Esophagus squamous epithelium (tissue), 5 donors: ENCODE measurements at places on chromosomes 12 and 14. TPM values are rescaled to one million over a fixed set of nuclear protein-coding genes. Genes with fewer than 3 reads are reported as not detected.

- peak overlapping the region; percentile 78 for H3K27ac ChIP-seq
- no peak for DNase-seq
- H3K36me3 ChIP-seq = no peaks in the 10 kb centered on the region
Measured at GRCh38 chr14:95183532-95184412, 26.4 kb upstream of the DICER1 start.

- no peaks in the 10 kb centered on the region for H3K4me1 ChIP-seq
- no peaks in the 10 kb centered on the region for H3K27me3 ChIP-seq
- H3K27ac ChIP-seq = no peak overlapping the region
- H3K4me3 ChIP-seq = no peak overlapping the region
- no peak for DNase-seq
Measured at GRCh38 chr12:7144414-7145120, 14.4 kb downstream of the CLSTN3 start.

- no peaks in the 10 kb centered on the region for H3K27me3 ChIP-seq
- H3K27ac ChIP-seq = no peak overlapping the region
- H3K4me3 ChIP-seq = no peak overlapping the region
Measured at GRCh38 chr12:47383942-47384341, 304.2 kb upstream of the AMIGO2 start.

GRCh38 chr12:52493172-52493571 is at the start of gene KRT6A:
Gene KRT6A (minus strand): TSS chr12:52493257. CDS start chr12:52493188, 69 bp downstream.
- H3K27me3 ChIP-seq = no peaks in the 10 kb centered on the region
- H3K36me3 ChIP-seq = no peaks in the 10 kb centered on the region
- H3K27ac ChIP-seq = peak within 1 kb of the TSS; percentile 80
- H3K4me1 ChIP-seq = peaks cover 30% of the 10 kb centered on the region
- peak within 1 kb of the TSS; percentile 61 for H3K4me3 ChIP-seq

- no peak overlapping the region for H3K4me3 ChIP-seq
- DNase-seq = no peak
- no peaks in the 10 kb centered on the region for H3K4me1 ChIP-seq
- H3K27ac ChIP-seq = no peak overlapping the region
Measured at GRCh38 chr12:51152953-51153352, 20.0 kb downstream of the TFCP2 start.

GRCh38 chr14:60974090-60974651 is 6.7 kb downstream of the TRMT5 start:
- H3K4me3 ChIP-seq = no peak overlapping the region
- DNase-seq = no peak
- H3K27ac ChIP-seq = no peak overlapping the region
- H3K36me3 ChIP-seq = no peaks in the 10 kb centered on the region
- no peaks in the 10 kb centered on the region for H3K4me1 ChIP-seq
- no peaks in the 10 kb centered on the region for H3K27me3 ChIP-seq

DNA sequence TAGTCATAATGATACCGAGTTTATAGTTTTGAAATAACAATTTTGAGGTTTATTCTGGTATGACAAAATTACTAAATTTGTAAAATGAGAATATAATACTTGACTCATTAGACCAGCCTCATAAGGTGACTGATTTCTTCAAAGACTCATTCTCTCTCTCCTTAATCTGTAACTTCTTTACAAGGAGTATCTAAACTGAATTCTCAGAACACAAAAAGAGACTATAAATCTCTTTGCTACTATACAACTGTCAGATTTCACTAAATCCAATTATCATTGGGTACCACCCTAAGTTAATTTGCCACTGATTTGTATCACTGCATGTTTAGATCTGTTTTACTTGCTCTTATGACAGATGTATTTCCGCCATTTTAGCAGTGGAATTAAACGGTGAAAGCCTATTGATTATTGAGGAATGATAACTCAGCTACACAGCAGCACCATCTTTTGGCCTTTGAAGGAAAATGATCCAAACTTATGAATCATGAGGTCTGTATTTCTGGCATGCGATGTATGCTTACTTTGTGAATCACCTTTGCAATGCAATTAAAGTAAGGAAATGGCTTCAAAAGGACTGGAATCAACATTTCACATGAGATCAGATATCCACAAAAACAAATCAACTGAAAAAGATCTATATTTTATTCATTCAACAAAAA is 161.2 kb downstream of the RERGL start:
- H3K4me1 ChIP-seq = no peaks in the 10 kb centered on the region
- H3K27me3 ChIP-seq = no peaks in the 10 kb centered on the region
- no peak for DNase-seq
- H3K36me3 ChIP-seq = no peaks in the 10 kb centered on the region
- no peak overlapping the region for H3K4me3 ChIP-seq

GRCh38 chr12:113157218-113157859 is 7.8 kb downstream of the CFAP73 start:
- DNase-seq = no peak
- no peaks in the 10 kb centered on the region for H3K27me3 ChIP-seq
- H3K27ac ChIP-seq = no peak overlapping the region

GRCh38 chr12:47982311-47982710 is 18.9 kb downstream of the TMEM106C start:
- no peaks in the 10 kb centered on the region for H3K4me1 ChIP-seq
- DNase-seq = no peak
- no peaks in the 10 kb centered on the region for H3K36me3 ChIP-seq
- H3K27me3 ChIP-seq = peaks cover 35% of the 10 kb centered on the region

- H3K4me1 ChIP-seq = peaks cover 6% of the 10 kb centered on the region
- no peak overlapping the region for H3K4me3 ChIP-seq
- no peaks in the 10 kb centered on the region for H3K36me3 ChIP-seq
- DNase-seq = no peak
- no peak overlapping the region for H3K27ac ChIP-seq
Measured at GRCh38 chr14:89507521-89507920, 90.5 kb upstream of the FOXN3 start.

DNA sequence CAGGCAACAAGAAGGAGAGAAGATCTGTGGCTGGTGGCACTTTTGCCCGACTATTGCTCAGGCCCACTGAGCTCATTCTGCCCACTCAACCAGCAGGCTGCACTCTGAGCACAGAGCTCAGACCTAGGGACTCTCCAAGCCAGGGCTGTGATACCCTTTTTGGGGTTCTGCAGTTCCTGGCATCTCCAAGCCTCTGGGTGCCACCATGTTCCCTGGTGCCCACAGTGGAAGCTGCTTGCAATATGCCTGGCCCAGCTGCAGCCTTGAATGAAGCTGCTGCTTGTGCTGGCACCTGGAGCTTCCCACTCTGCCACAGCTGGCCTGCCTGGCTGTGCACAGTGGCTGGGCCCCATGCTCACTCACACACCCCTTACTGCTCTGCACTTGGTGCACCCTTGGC is 236.1 kb downstream of the ADGRD1 start:
- no peak overlapping the region for H3K27ac ChIP-seq
- no peaks in the 10 kb centered on the region for H3K4me1 ChIP-seq
- H3K4me3 ChIP-seq = no peak overlapping the region
- no peaks in the 10 kb centered on the region for H3K36me3 ChIP-seq
- H3K27me3 ChIP-seq = no peaks in the 10 kb centered on the region
- no peak for DNase-seq

GRCh38 chr12:122887819-122888212 is 8.1 kb downstream of the VPS37B start:
- H3K27ac ChIP-seq = peak overlapping the region; percentile 95
- no peaks in the 10 kb centered on the region for H3K36me3 ChIP-seq
- peaks cover 95% of the 10 kb centered on the region for H3K4me1 ChIP-seq
- DNase-seq = no peak
- no peaks in the 10 kb centered on the region for H3K27me3 ChIP-seq

- no peak overlapping the region for H3K4me3 ChIP-seq
- no peak overlapping the region for H3K27ac ChIP-seq
- no peak for DNase-seq
Measured at GRCh38 chr12:131231032-131231980, 277.6 kb downstream of the ADGRD1 start.

Gene ACSS3
- total RNA-seq = 1.4 TPM

Gene ARF6
- total RNA-seq = 156 TPM

Gene GARIN6
- not detected for total RNA-seq

Gene WSB2
- 67.5 TPM for total RNA-seq

Gene CACNA1C
- 13.5 TPM for total RNA-seq

Gene OR10G2
- total RNA-seq = not detected
